ENCODE measurements at places on chromosomes 5 and 9. TPM values are rescaled to one million over a fixed set of nuclear protein-coding genes. Genes with fewer than 3 reads are reported as not detected.

- DNase-seq = no peak
Observed at GRCh38 chr9:81633952-81634854, 55.1 kb downstream of the TLE1 start.

DNA sequence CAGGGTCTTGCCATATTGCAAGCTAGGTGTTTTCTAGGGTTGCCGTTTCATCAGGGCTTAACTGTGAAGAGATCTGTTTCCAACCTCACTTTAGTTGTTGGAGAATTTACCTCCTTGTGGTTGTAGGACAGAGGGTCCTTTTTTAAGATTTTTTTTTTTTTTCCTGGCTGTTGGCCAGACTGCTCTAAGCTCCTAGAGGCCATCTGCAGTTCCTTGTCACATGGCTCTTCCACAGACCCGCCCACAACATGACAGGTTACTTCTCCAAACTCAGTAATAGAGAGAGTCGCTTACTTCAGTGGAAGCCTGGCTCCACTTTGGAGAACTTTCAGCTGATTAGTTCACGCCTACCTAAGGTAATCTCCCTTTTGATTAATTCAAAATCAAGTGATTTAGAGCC lies 543.7 kb downstream of the DMRTA1 start:
- DNase-seq = no peak

- no peak for DNase-seq
Observed at GRCh38 chr5:42587096-42587723, 164.0 kb downstream of the GHR start.

- no peak for DNase-seq
Observed at GRCh38 chr5:179621551-179622214, 1.8 kb downstream of the HNRNPH1 start.

DNA sequence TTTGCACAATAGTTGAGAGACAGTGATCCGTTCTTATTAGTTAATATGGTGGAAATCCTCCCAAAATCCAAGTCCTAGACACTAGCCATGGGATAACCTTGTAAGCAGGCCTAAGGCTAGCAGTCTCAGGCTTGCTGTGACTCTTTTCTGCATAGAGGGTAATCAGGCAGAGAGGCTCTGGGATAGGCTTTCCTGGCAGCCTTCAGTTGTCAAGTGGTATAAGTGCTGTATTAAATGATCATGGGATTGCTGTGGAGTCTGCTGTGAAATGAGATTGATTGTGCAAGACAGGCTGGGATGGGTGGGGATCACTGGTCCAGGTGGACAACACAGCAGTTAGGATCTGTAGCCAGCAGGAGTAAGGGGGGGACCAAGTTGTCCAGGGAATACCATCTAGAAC lies 416.4 kb downstream of the TLE4 start:
- DNase-seq = no peak

Gene GZMA
- 96.9 TPM for total RNA-seq

Gene PRDM12
- total RNA-seq = 0.28 TPM

Gene CENPH
- total RNA-seq = 37.0 TPM

Gene BRD8
- 48.4 TPM for total RNA-seq

All from activated T-helper 2 cell treated with anti-CD3 and anti-CD28 coated beads, Interferon-gamma antibody, Interleukin-2, Interleukin-4, amounts not matched to agents 10 μg/mL and 5 μg/mL and 100 μg/mL, durations not matched to agents 14 hours and 24 hours and 36 hours (primary cell).